Spinal cord (tissue), 10 donors: ENCODE measurements at places on chromosomes 13 and 19. TPM values are rescaled to one million over a fixed set of nuclear protein-coding genes. Genes with fewer than 3 reads are reported as not detected.

Gene LSR
- 25.4 TPM for polyA plus RNA-seq

Gene RAVER1
- 42.3 TPM for polyA plus RNA-seq

Gene ZNF134
- 23.8 TPM for polyA plus RNA-seq

Gene ZIM2
- polyA plus RNA-seq, result 3.1 TPM

Gene SERPINE3
- polyA plus RNA-seq, result 0.89 TPM

Gene DHX34
- polyA plus RNA-seq, result 17.9 TPM

Gene CCNE1
- polyA plus RNA-seq, result 9.9 TPM

Gene RNF17
- 0.44 TPM for polyA plus RNA-seq

- no peak overlapping the region for H3K27ac ChIP-seq
- DNase-seq, result no peak
- H3K4me1 ChIP-seq, result peaks cover 37% of the 10 kb centered on the region
- no peaks in the 10 kb centered on the region for H3K27me3 ChIP-seq
These were observed 15.7 kb downstream of the PLEKHF1 start for GRCh38 chr19:29680937-29681336.

DNA sequence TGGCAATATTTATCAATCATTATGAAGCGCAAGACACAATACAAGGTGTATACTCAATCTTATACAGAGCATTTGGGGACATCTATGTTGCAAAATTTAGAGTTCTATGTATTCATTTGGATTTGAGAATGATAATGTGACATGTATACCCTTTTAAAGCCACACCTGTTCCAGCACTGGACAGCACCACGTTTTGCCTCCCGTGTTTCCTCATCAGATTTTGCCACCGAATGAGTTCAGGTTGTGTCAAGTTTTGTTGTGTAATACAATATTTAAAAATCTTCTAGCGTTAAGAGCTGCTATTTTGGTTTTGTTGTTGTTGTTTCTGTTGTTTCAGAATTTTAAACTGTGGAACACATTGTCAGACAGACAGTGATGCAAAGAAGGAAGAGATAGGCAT, 568.3 kb upstream of the GPC6 start:
- no peaks in the 10 kb centered on the region for H3K36me3 ChIP-seq
- no peak overlapping the region for H3K27ac ChIP-seq
- no peaks in the 10 kb centered on the region for H3K27me3 ChIP-seq
- no peak overlapping the region for H3K4me3 ChIP-seq
- no peaks in the 10 kb centered on the region for H3K4me1 ChIP-seq
- DNase-seq, result no peak

DNA sequence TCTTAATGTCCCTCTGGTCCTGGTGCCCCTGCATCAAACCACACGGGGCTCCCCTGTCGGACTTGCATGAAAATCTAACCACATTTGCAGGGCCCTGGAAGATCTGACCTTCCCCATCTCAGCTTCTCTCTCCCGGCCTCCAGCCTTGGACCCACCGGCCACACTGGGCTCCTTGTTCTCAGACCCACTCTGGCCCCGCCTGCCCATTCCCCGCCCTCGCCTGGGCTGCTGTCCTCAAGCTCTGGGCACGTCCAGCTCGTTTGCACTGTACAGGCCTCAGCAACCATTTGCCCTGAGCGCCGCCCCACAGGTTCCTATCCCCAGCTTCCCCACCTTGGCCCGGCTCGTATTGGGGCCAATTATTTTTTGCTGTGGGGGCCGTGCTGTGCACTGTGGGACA, 10.5 kb downstream of the MYO9B start:
- peak overlapping the region; percentile 67 for H3K27ac ChIP-seq
- no peaks in the 10 kb centered on the region for H3K27me3 ChIP-seq
- no peak overlapping the region for H3K4me3 ChIP-seq
- H3K36me3 ChIP-seq, result peaks cover 17% of the 10 kb centered on the region

GRCh38 chr19:15110418-15110815, 3.2 kb downstream of the SYDE1 start:
- H3K27me3 ChIP-seq, result peaks cover 12% of the 10 kb centered on the region
- no peak overlapping the region for H3K27ac ChIP-seq
- H3K4me3 ChIP-seq, result no peak overlapping the region
- DNase-seq, result no peak

GRCh38 chr13:77896977-77897376, 21.7 kb downstream of the EDNRB start:
- no peak overlapping the region for H3K4me3 ChIP-seq
- H3K4me1 ChIP-seq, result no peaks in the 10 kb centered on the region
- no peaks in the 10 kb centered on the region for H3K27me3 ChIP-seq
- H3K36me3 ChIP-seq, result no peaks in the 10 kb centered on the region

- H3K4me1 ChIP-seq, result no peaks in the 10 kb centered on the region
- DNase-seq, result no peak
- no peak overlapping the region for H3K27ac ChIP-seq
- no peaks in the 10 kb centered on the region for H3K36me3 ChIP-seq
- H3K27me3 ChIP-seq, result no peaks in the 10 kb centered on the region
These were observed 261.6 kb downstream of the GPC5 start for GRCh38 chr13:91660076-91660415.

GRCh38 chr19:1540365-1540925, 16.6 kb downstream of the PLK5 start:
- H3K4me3 ChIP-seq, result no peak overlapping the region
- H3K36me3 ChIP-seq, result no peaks in the 10 kb centered on the region

DNA sequence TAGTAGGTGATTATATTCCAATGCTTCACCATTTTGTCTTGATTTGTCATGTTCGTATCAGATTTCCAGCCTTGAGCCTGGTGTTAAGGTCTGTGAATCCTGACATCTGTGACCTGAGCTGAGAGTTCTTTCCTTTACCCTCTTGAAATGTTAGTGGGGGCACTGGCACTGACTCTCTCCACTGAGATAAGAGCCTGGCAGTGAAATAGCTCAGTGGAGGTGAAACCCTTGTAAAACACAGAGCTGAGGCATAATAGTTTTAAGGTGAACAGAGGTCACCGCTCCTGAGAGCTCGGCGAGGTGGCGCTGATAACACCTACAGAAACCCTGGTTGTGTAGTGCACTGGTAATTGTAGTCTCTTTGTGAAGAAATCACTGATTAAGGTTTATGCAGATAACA, 748.2 kb downstream of the DIAPH3 start:
- no peaks in the 10 kb centered on the region for H3K27me3 ChIP-seq
- H3K27ac ChIP-seq, result no peak overlapping the region
- H3K4me3 ChIP-seq, result no peak overlapping the region
- no peaks in the 10 kb centered on the region for H3K36me3 ChIP-seq
- no peak for DNase-seq

DNA sequence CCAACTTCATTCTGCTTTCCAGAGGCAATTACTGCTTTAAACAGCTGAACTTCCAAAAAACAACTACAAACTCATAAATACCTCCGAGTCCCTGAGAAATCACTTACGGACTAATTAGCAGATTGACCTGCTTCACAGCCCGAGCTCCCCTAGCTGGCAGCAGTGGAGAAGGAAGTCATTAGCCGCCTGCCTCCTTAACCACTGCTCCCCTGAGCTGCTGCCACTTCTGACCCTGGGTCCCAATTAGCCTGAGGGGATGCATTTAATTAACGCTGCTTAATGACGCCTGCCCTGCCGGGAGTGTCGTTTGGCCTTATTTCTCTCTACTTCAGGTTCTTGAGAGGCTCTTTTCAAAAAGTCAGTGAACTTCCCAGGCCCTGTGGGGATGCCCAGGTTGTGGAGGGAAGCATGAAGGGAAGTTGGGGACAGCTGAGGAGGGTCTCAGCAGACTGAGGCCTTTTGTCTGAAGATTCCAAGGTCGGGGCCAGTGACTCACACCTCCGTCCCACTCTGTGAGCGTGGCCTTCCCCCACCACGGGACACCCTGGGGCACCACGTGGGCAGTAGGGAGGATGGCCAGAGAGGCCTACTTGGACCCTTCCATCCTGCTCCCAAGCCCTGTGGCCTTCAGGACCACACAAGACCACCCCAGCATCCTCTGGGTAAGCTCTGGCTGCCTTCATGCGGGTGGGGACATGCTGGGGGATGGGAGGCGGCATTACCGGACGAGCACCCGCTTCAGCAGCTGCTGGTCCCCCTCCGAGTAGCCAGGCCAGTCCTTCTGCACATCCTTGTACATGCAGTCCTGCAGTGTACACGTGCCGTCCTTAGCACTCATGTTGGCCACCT, 19.8 kb upstream of the ISYNA1 start:
- no peak overlapping the region for H3K27ac ChIP-seq
- no peak for DNase-seq
- no peak overlapping the region for H3K4me3 ChIP-seq
- peaks cover 35% of the 10 kb centered on the region for H3K4me1 ChIP-seq
- H3K27me3 ChIP-seq, result no peaks in the 10 kb centered on the region

DNA sequence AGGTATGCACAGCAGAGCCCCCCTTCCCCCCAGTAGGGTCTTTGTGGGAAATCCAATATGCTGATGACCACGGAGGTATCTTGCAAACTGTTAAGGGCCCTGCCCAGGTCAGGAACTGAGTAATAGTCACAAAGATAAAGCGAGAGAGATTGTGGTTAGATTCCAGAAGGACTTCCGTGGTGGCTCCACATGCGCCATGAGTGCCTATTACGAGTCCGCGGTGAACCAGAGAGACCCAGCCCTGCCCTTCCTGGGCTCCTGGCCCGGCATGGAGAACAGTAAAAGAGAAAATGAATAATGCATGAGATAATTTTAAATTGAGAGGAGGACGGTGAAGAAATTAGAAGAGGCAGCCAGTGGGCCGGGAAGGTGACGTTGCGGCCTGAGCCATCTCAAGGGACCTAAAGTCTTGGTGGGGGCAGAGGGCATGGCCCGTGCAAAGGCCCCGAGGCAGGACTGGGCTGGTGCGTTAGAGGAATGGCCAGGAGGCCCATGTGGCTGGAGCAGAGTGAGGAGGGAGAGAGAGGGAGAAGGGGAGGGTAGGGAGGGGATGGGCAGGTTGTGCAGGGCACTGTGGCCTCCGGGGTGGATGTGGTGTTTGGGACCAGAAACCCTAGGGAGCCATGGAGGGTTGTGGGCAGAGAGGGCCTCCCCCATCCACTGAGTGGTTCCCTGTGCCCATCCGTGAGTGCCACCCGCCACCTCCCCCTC, 46.6 kb upstream of the NFIC start:
- no peak overlapping the region for H3K27ac ChIP-seq
- no peak for DNase-seq
- no peaks in the 10 kb centered on the region for H3K36me3 ChIP-seq
- peaks cover 7% of the 10 kb centered on the region for H3K27me3 ChIP-seq
- no peak overlapping the region for H3K4me3 ChIP-seq

DNA sequence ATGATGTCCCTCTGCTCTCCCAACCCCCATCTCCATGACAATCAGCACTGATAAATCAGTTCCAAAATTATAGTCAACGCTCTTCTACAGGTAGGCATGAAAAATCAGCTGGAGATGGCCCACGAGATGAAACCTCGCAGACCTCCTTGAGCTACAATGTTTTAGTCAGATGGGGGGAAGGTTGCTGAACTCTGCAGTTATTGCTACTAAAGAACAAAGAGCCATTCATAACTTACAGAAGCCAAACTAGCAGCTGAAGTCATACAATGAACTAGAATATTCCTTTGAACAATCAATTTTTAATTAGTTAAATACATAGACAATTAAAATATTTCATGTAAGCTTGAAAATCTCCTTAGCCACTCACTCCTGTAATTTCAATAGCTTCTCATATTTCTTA, 179.2 kb downstream of the NHLRC3 start:
- DNase-seq, result no peak
- H3K27me3 ChIP-seq, result no peaks in the 10 kb centered on the region
- no peak overlapping the region for H3K4me3 ChIP-seq
- no peaks in the 10 kb centered on the region for H3K4me1 ChIP-seq
- H3K27ac ChIP-seq, result no peak overlapping the region
- no peaks in the 10 kb centered on the region for H3K36me3 ChIP-seq

- H3K4me3 ChIP-seq, result no peak overlapping the region
- DNase-seq, result no peak
- H3K27ac ChIP-seq, result no peak overlapping the region
- no peaks in the 10 kb centered on the region for H3K36me3 ChIP-seq
These were observed 15.5 kb upstream of the KIR3DL3 start for GRCh38 chr19:54708781-54709180.
